Right ventricle myocardium superior (tissue), 1 donor: ENCODE measurements at places on chromosomes 2 and 18.

DNA sequence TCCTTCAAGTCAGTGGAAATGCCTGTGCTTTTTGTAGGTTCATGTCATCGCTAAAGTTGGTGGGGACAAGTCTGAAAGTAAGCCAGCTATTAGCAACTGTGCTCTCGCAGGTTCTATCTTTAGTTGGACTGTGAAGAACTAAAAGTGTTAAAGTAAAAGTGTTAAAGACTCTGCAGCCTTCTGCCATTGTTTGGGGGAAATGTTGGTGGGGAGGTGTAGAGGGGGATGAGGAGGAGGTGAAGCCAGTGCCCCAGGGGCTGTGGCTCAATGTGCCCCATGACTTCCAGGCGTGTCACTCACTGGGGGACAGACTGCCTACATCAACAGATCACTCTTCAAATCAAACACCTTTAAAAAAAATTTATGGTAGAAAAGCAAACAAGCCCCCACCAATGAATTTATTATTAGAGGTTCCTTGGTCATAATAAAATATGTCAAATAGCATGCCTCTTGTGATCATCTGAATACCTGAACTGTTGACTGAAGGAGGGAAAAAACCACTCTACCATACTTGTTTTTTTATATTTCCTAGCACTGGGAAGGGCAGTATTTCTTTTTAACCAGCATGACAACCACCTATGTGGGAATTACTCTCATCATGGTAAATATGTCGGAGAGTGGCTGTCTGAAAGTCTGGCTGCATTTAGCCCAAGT is 19.3 kb downstream of the TGFA start:
- DNase-seq: no peak

- DNase-seq: no peak
Observed at GRCh38 chr2:212066546-212066945, 472.1 kb downstream of the ERBB4 start.

DNA sequence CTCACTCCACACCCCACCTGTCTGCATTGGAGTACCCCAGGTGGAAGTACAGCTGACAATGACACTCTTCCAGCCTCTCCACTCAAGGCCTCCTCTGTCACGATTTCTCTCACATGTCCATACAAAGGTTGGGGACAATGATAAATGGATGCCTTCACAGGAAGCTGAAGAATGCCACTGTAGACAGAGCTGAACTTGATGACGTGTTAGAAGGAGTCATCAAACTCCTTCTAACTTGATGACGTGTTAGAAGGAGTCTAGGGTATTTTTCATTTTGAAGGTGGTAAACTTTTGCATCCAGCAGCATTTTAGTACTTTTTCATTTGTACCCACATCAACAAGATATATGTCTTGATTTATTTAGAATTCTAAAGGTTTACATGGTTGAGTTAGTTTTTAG is 163.5 kb upstream of the DNMT3A start:
- no peak for DNase-seq

- no peak for DNase-seq
Observed at GRCh38 chr18:49845629-49846360, 32.5 kb upstream of the ACAA2 start.

DNA sequence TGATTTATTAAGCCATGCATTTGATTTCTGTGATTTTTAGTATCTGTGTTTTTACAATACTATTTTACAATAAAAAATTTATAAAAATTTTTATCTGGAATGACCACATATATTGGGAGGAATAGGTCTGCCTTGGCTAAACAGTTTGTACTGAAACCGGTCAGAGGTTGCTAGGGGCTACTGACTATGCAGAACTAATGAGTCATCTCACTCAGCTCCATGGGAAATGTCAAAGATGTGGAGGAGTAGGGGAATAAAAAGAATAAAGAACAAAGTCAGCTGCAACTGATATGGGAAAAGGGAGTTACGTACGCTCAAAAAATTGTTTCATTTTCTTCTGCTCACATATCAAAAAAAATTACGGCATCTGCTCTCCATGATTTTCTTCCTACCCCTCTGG is 8.6 kb upstream of the TMEM163 start:
- DNase-seq: no peak

GRCh38 chr2:176291809-176292283 is 22.6 kb downstream of the MTX2 start:
- DNase-seq: no peak

DNA sequence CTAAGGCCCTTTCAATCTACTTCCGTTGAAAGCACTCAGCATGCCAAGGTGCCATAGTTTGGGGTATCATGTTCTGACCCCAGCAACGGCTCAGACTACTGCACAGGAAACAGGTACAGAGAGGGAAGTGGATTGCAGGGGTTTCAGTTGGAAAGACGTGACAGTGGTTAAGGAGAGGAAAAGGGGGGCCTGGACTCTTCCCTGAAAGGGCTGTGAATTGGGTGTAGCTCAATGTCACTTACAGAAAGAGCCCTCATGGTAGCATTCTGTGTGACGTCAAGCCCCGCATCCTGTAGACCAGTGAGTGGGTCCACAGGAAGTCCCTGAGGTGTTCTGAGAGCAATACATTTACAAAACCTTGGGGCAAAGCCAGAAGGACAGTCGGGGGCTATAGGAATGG is 121.5 kb upstream of the GYPC start:
- DNase-seq: no peak

DNA sequence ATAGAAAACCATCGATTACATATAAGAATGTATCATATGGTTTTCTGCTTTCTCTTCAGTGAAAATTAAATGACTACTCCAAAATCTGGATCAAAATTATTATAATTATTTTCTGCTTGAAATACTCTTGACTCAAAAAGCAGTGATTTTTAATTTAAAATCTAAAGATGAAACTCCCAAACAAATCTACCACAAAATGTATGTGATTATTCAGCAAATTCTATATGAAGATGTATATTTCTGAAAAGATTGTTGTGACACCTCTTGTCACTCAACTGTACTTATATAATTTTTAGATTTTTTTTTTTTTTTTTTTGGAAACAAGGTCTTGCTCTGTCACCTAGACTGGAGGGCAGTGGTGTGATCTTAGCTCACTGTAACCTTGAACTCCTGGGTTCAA is 98.6 kb downstream of the MTCL1 start:
- DNase-seq: no peak

DNA sequence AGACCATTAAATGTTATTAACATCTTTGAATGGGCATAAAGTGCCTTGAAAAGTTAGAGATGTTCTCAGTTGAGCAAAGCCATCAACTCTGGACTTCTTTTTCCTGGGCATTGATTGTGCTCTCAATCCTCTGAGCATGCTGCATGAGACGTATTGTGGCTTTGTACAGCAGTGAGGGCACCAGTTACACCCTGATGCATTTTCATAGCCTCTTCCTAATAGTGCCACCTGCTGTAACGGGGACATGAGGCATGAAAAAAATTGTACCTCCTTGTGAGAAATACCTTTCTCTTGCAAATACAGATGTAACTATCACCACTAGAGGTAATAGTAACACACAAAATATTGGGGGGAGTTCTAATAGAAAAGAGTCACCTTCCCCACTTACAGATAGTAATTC is 697.5 kb downstream of the TMEM182 start:
- DNase-seq: no peak

DNA sequence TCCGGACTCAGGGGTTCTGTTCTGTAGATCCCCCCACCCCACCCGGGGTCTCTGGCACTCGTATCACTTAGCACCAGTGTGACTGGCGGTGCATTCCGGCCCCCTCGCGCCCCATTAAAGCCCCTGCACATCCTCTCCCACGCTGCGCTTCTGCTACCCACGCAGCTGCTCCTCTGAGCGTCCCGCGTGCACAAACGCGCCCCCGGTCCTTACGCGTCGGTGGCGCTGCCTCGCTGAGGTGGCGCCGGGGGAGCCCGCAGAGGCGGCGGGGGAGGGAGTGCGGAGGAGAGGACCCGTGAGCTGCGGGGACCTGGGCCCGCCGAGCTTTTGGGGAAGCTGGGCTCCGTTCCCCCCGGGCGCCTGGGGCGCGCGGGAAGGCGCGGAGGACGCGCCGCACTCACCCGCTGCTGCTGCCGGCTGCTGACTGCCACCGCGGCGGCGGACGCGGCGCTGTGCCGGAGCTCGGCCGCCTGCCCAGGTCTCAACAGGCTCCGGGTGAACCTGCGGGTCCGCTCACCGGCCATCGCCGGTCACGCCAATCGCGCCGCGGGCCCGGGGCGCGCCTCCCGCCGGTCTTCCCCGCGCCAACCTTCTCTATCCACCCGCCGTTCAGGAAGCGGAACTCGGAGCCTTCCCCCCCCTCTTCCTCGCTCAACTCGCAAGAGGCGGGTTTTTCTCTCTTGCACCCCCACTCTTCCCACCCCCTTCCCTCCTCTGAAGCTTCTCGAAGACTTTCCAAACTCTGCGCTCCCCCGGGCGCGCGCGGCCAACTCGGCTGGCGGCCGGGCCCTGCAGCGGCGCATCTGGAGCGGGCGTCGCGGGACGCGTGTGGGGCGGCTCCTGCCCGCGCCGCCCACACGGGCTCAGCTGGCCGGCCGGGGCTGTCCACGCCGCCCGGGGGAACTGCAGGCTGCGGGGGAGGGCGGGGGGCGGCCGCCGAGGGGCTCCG is at the start of gene DOCK10:
TSS of gene DOCK10 (minus strand) at position 618 of the 949 bp plus-strand sequence. CDS start at position 524, 94 bp downstream.
- peak; percentile 60 for DNase-seq

DNA sequence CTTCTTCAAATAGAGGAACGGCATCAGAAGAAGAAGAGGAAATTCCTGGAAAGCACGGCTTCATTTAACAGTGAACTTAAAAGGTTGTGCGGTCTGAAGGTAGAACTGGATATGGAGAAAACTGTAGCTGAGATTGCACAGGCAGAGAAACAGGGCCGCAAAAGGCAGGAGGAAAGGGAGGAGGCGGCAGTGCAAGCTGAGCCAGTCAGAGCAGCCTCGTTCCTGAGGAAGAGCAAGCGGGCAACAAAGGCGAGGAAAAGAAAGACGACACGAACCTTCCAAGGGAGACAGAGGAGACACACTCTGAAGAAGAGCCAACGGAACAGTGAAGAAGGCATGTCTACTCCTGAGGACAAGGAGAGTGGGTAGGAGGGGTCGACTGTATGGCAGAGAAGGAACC is 22.6 kb upstream of the GAREM2 start:
- DNase-seq: no peak

- DNase-seq: no peak
Observed at GRCh38 chr2:10078704-10079265, 1.4 kb downstream of the CYS1 start.

GRCh38 chr2:182240862-182241371 is 185.9 kb downstream of the PDE1A start:
- no peak for DNase-seq

DNA sequence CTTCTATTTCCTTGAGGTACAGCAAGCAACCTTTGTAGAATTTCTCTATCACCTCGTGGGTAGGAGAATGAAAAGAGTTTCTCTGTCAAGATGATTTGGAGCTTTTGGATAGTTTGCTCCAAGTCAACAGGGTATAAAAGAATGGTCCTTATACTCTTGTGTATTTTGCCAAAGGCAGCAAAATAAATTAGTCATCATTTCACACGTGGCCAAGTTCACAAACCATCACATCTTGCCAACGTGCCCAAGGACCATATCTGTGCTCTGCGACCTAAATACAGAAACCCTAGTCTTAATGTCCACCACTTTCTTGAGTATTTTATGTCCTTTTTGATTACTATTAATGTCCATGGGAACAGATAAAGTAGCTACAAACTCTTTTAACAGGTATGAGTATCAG is 262.9 kb downstream of the AFF3 start:
- no peak for DNase-seq
